Osteocyte (in vitro differentiated cells): ENCODE measurements at places on chromosomes 11 and 22.

DNA sequence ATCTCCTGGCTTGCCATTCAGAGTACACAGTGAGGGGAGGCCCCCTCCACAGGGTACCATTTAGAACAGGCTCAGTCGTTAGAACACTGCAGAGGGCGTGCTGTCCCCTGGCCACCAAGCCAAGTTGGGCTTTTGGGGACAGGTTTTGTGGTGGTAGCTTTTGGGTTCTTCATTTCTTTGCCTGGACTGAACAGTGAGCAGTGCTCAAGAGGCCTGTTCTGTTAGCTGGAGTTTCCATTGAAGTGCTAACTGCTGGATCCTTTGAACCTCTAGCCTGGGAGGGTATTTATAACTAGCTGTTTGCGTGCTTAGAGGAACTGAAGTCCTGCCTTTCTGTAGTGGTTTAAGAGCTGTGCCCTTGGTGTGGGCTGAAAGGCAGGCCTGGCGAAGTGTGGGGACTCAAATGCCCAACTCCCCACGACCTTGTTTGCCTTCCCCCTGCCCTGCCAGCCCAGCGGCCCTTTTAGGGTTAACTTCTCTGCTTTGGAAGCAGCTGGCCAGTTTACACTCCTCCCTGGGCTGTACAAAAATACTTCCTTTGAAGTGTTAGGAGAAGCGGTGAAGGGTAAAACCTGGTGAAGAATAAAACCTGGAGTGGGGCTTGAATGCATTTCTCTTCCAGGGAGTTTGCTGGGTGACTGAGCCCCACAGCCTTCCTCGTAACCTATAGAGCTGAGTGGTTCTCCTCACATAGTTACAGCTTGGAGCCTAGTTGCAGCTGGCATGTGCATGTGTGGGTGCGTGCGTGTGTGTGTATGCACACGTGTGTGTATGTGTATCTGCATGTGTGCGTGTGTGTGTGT lies 34.6 kb downstream of the ZNRF3 start:
- no peaks in the 10 kb centered on the region for H3K27me3 ChIP-seq
- no peak for DNase-seq
- peaks cover 26% of the 10 kb centered on the region for H3K4me1 ChIP-seq
- H3K36me3 ChIP-seq: no peaks in the 10 kb centered on the region
- peak overlapping the region; percentile 12 for H3K27ac ChIP-seq

DNA sequence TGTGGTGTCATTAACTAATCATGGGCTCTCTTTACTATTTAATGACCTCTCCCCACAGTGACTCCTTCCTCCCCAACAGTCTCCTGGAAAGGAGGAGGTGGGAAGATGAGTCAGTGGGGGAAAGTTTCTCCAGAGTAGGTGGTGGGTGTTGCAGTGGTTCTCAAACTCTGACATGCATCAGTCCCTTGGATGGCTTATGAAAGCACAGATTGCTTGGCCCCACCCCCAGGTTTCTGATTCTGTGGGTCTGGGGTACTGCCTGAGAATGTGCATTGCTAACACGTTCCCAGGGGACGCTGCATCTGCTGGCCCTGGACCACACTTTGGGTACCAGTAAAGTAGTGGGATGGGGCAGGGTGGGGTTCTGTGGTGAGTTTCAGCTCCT lies 9.8 kb downstream of the CD82 start:
- no peak for DNase-seq
- no peak overlapping the region for H3K4me3 ChIP-seq
- H3K27me3 ChIP-seq: no peaks in the 10 kb centered on the region
- H3K4me1 ChIP-seq: peaks cover 35% of the 10 kb centered on the region
- peak overlapping the region; percentile 25 for H3K27ac ChIP-seq

DNA sequence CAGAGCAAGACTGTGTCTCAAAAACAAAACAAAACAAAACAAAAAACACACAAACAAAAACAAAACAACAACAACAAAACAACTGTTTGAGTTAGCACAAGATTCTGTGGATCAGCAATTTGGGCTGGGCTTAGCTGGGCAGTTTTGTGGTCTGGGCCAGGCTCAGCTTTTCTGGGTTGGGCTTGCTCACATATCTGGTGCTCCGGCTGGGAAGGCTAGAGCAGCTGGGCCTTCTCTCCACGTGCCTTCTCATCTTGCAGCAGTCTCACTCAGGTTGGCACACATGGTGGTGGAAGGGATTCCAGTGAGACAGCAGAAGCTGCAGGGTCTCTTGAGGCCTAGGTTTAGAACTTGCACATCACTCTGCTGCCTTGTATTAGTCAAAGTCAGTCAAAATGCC lies 35.7 kb downstream of the EIF3F start:
- peaks cover 23% of the 10 kb centered on the region for H3K27me3 ChIP-seq
- H3K27ac ChIP-seq: no peak overlapping the region
- H3K4me1 ChIP-seq: peaks cover 16% of the 10 kb centered on the region

GRCh38 chr22:37273846-37274225 lies 8.5 kb upstream of the CYTH4 start:
- H3K27ac ChIP-seq: no peak overlapping the region
- no peaks in the 10 kb centered on the region for H3K36me3 ChIP-seq
- no peak for DNase-seq
- H3K4me1 ChIP-seq: peaks cover 21% of the 10 kb centered on the region
- H3K27me3 ChIP-seq: peaks cover 5% of the 10 kb centered on the region
- no peak overlapping the region for H3K4me3 ChIP-seq

DNA sequence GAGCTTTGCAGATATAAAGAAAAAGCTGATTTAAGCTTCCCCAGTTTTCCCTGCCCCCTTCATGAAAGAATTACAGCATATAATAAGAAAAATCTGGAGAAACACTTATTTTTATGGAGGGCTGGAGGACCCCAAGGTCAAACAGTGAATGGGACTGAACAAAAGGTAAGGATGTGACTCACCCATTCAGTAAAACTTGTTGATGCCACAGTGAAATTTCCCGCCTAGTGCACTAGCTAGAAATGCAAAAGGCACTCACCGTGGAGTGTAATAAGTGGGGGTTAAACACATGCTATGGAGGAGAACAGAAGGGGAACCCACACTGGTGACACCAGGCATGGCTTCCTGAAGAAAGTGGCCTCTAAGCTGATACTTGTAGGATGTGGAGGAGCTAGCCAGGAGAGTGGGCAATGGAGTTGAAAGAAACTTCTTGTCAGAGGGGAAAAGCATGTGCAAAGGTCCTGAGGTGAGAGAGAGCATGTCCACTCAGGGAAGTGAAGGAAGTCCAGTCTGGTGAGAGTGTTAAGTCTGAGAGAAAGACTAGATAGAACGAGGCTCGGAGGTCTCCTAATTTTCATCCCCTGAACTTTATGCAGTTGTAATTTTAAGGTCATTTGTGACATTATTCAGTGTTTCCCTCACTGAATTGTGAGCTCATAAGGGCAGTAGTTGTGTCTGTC lies 77.1 kb downstream of the MIAT start:
- peaks cover 17% of the 10 kb centered on the region for H3K36me3 ChIP-seq
- no peak for DNase-seq
- H3K4me1 ChIP-seq: peaks cover 7% of the 10 kb centered on the region
- no peak overlapping the region for H3K27ac ChIP-seq
- no peak overlapping the region for H3K4me3 ChIP-seq
